ENCODE measurements at places on chromosomes 11 and 22.

DNA sequence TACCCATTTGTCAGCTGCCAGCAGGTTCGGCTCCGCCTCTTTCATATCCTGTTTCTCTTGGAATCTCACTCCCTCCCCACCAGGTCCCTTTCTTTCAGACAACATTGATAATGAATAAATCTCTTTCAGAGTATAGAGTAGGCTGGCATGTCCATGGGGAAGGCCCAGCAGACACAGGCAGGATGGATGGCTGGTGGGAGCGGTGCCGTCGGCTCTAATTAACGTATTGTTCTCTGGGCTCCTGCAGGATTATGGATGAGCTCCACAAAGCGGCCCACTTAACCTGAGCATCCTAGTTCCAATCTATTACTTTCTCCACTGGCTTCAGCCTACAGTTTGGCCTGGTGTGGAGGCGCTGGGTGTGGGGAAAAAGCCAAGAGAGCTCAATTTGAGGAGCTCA is 588.0 kb downstream of the BUD13 start:
- no peak for DNase-seq

GRCh38 chr11:15942126-15942525 is 414.2 kb downstream of the SOX6 start:
- no peak for DNase-seq

DNA sequence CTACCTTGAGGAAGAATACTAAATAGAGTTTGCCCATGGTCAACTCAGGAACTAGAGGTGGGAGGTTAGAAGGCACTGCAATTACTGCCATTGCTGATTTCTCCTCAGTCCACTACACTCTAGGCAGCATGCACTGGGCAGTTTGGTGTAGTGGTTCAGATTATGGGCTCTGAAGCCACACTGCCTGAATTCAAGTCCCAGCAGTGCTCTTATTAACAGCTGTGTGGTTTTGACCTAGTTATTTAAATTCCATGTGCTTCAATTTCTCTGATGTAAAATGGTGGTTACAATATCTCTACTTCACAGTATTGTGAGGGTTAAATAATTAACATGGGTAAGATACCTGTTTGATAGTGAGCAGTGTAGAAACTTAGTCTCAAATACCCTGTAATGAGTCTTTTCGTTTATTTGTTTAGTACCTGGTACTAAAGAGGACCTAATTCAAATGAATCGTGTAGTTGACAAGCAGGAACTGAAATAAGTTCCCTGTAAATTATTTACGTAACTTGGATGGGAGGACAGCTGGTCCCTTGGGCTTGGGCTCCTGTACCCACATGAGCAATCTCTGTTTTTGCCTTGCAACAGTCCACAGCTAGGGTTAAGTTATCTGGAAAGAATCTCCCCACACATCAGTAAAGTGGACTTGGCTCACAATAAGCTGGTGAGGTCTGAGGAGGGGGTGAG is 17.8 kb downstream of the PRR5L start:
- no peak for DNase-seq

DNA sequence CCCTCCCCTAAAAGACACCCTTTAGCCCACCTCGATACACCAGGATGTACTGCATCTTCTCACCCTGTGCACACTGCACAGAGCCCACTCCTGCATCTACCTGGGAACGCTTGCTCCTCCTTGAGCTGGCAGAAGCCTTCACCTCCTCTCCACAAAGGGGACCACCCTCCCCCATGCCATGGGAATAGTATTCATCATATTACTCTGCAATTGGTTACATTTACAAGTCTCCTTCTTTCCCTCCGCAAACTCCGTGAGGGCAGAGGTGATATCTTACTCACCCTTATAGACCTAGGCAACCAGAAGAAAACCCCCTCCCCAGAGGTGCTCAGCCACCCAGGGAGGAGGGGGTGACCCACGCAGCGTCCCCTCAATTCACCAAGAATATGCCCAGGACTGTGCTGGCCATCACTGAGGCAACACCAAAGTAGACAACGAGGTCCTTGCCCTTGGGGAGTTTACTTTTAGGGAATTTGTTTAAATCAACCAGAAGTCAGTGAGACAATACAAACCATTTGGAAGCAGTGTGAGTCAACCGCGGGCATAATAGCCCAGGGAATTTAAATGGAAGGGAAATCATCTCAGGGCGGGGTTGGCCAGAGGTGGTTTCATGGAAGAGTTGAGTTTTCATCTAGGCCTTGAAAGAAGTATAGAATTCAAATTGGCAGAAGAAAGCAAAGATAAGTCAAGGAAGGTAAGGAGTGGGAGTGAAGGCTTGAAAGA is 214.5 kb downstream of the BARX2 start:
- no peak for DNase-seq

DNA sequence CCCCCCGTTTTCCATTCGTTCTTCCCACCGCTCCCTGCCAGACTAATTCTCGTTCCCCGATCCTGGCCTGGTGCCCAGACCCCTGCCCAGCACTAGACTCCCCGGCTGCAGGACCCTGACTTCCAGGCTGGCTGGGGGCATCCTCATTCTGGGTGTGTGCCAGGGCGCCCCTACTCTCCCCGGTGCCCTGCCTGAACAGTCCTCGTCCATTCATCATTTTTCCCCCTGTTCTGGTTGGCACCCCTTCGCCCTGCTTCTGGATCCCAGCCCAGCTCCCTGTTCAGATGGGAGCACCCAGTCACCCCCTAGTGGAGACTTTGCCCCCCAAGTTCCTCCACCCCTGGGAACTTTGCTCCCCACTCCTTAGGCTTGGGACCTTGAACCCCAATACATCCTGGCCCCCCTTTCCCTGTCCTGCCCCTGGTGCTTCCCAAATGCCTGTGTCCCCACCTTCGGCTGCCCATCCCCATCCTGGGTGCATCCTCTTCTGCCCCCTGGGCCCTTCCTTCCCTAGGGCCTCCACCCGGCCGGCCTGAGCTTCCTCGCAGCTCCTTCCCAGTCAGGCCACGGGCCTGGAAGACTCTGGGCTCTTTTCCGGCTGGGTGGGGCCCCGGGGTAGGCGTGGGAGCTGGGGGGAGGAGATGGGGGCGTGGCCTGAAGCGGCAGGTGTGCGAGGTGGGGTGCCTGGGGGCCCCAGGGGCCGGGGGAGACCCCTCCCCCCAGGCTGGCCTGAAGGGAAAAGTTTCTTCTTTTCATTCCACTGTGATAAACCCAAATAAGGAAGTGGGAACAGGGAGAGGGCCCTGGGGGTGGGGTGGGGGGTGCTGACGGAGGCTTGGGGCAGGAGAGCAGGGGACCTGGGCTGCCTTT is 908 bp downstream of the PLCB3 start:
- DNase-seq = no peak

DNA sequence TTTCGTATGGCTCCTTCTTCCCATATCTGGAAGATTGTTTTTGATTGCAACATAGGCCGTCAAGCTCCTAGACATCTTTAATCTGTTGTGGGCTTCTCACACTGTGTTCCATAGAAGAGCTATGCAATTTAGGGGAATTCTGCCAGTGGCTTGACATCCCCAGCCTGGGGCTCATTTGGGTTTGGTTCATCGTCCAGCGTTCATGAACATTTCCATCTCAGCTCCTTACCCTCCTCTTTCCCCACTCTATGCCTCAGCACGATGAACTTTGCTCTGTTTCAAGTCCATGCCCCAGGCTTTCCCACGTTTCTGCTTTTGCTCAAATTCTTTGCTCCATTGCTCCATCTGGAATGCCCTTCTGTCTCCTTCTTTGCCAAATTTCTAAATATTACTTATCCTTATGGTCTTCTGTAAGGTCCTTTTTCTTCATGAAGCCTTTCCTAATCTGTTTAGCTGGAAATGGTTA is 26.1 kb upstream of the CLMP start:
- DNase-seq = no peak

DNA sequence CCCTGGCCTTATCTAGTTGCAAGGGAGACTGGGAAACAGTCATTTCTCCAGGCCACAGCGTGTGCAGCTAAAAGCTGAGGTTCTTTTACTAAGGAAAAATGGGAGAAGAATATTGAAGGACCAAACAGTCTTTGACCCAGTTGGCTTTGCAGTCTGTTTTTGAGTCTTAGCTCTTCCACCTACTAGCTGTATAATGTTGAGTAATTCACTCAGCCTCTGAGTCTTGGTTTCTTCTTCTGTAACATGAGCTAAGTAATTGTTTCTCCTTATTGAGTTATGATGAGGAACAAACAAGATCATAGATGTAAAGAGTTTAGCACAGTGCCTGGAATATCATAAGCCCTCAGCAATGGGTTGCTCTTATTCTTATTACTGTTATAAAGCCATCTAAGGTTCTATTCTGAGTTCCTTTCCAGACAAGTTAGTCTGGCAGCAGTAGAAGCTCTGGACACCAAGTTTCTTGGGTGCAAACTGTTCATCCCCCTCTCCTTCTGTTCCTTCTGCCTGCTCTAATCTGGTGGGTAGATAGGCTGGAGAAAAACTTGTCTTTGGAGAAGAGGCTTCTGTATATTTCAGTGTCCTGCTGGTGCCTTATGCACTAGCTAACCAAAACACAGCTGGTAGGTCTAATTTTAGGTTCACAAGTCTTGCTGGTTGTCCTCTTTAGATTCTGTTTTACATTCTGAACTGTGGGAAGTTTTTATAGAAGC is 13.5 kb downstream of the TRIM44 start:
- no peak for DNase-seq

DNA sequence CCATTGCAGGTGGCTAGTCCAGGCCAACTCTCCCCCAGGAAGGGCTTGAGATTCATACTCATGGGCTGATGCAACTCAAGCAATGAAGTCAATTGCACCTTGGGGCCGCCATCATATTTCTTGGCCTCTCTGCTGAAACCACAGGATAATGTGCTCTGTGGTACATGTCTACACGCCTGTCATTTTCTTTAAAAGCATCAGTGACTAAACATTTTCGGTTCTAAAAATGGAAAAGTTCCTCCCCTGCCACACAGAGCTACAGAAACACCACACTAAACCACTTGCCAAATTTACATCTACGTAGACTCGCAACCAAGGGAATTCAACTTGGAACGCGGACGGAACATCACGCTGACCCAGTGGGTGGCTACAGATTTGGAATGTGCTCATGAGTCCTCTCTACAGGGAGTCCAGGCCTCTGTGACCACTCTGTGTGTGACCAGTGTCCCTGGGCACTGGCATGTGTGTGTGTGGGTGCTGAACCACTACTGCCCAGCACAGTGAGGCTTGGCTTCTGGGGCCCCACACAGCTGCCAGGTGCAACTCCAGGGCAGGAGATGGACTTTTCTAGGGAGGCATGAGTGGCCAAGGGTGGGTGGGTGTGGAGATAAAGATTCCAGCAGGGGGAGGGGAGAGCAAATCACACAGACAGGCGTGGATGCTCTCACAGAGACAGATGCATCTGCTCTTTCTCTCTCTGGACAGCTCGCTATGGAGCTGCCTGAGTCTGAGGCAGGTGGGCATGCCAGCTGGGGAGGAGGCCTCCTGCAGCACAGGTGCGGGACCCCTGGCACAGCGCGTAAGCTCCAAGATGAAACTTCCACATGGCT is 261.9 kb downstream of the CTTN start:
- DNase-seq = no peak

- DNase-seq = no peak
These were observed 938.4 kb downstream of the BRD1 start for GRCh38 chr22:48889209-48889830.

DNA sequence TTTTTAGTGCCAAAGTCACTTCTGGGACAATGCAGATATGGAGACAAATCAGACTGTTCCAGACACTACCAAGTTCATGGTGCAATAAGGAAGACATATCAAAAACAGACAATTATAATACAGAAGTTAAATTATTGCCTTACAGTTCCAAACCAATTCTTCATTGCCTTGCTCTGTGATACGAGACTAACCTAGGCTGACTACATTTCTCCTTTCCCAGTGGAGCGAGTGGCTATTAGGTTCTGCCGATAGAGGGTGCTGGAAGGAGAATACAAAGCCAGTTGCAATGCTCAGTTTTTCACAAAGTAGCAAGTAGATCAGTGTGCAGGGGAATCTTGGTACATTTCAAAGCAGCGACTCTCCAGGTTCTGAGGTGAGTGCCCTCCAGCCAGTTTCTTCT is 67.8 kb downstream of the FAM168A start:
- no peak for DNase-seq

DNA sequence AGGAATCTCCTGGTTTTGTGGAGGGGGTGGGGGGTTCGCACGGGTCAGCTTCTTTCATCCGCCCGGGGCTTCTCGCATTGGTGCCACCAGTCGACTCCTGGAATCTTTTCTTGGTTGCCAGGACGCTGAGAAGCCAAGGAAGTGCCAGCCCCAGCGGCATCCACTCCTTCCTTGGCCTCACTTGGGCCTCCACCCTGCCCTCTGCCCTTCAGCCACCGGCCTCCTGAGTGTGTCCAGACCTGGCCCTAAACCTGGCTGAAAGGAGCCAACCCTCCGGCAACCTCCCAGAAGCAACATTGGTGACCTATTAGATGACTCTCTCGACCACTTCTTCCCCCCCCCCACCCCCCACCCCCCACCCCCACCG is 518 bp upstream of the GALNT18 start:
- DNase-seq = no peak

GRCh38 chr11:81907996-81908395 is 825.7 kb downstream of the FAM181B start:
- DNase-seq = no peak

DNA sequence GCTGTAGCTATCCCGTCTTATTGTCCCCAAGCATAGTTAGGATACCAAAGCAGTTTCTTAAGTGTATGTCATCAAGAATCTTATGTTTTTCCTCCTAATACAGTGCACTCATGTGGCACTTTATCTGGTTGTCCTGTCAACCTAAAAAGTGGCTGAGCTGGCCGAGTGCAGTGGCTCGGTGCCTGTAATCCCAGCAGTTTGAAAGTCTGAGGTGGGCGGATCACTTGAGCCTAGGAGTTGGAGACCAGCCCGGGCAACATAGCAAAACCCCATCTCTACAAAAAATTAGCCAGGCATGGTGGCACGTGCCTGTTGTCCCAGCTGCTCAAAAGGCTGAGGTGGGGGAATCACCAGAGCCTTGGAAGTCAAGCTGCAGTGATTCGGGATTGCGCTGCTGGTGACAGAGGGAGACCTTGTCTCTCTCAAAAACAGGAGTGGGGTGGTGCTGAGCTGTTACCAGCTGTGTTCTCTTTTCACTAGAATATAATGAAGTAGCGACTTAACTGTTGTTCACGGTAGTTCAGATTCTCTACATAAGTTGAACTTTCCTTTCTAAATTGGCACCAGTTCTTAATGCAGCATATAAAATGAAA is 48.1 kb downstream of the EP300 start:
- DNase-seq = no peak

- DNase-seq = no peak
These were observed 20.6 kb upstream of the MUC5B start for GRCh38 chr11:1202154-1202775.

- DNase-seq = no peak
These were observed 9.5 kb downstream of the VPS37C start for GRCh38 chr11:61151545-61152252.

- DNase-seq = no peak
These were observed 61.4 kb upstream of the SYT13 start for GRCh38 chr11:45347348-45348082.

DNA sequence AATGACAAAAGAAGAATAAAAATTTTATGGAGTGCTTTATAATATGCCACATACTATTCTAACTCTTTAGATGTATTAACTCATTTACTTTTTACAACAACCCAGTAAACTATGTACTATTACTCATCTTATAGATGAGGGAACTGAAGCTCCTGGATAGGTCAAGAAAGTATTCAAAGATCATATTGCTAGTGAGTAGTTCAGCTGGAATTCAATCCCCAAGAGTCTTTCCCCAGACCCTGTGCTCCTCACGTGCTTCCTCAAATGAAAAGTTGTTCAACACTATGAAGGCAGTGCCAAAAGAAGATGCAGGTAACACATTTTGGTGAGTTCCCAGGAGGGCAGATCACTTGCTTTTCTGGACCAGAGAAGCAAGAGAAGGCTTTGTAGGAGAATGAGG is 46.8 kb downstream of the BTG4 start:
- no peak for DNase-seq

- DNase-seq = no peak
These were observed 83.1 kb downstream of the PHF21B start for GRCh38 chr22:44926491-44927415.

GRCh38 chr22:37047006-37047405 is 4.5 kb upstream of the KCTD17 start:
- no peak for DNase-seq
